ENCODE measurements at places on chromosomes 11 and 22.
A peak's percentile ranks its signal among the peaks of the same experiment; 100 is the strongest.

DNA sequence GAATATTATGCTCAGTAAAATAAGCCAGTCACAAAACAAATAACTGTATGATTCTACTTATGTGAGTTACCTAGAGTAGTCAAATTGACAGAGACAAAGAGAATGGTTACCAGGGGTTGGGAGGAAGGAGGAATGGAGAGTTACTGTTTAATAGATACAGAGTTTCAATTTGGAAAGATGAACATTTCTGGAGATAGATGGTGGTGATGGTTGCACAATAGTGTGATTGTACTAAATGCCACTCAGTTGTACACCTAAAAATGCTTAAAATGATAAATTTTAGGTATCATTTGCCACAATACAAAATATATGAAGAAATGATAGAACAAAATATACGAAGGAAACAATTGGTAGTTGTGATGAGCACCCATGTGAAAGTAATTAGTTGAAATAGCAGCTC is 43.4 kb downstream of the PDHX start:
- DNase-seq, result no peak

DNA sequence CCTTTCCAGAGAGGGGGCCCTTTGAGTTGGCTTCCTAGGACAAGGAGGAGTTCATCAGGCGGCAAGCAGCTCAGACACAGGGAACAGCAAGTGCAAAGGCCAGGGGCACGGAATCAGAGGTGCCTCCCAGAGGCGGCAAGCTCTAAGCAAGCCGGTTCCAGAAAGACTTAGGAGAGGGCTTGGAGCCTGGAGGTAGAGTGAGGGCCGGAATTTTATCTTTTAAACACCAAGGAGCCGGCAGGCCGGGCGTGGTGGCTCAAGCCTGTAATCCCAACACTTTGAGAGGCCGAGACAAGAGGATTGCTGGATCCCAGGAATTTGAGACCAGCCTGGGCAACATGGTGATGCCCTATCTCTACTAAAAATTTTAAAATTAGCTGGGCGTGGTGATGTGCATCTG is 26.6 kb downstream of the FADD start:
- DNase-seq, result no peak

DNA sequence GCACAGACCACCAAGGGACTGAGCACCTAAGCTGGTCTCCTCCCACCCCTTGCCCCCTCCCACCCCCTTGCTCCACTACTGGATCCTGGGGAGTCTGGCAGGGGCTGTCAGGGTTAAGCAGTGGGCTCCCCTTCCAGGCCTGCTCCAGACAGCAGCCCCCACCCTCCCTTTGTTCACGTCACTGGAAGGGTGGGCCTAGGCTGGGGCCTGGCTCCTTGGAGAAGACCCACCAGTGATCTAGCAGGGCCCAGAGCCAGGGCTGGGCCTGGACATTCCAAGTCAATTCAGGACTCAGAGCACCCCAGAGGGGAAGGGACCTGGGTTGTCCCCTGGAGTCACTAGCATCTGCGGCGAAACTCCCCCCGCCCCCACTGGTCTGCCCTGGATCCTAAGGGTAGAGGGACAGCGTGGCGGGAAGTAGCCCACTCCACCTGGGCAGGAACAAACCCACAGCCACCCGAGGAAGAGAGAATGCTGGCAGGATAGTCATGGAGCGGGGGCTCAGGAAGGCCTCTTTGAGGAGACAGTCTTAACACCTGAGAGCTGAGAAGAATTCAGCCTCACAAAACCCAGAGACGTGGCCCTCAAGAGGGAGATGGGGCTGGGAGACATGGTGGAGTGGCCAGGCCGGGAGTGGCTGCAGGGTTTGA is 45.8 kb downstream of the IGLL1 start:
- DNase-seq, result no peak

- no peak for DNase-seq
Observed at GRCh38 chr11:26947379-26947844, 46.5 kb upstream of the FIBIN start.

- no peak for DNase-seq
Observed at GRCh38 chr11:122976734-122977469, 4.7 kb downstream of the BSX start.

DNA sequence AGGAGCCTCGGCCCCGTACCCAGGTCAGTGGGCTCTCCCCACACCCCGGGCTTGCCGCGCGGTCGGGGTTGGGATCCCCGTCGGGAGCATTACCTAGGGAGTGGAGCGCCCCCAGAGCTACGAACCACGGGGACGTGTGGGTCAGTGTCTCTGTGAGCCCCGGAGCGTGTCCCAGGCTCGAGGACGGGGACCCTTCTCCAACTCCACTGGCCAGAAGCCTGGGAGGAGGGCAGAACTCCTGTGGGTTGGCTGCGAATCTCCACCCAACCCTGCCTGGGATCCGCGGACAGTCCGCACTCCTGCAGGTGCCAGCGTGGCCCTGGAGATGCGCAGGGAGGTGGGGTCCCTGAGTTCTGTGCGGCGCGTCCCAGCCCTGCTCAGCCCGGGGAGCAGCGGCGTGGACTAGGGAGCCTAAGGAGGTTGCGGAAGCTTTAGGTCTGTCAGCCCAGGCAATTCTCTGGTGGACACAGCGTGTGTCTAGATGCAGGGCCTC is 346 bp downstream of the PPFIBP2 start:
- DNase-seq, result peak; percentile 22

GRCh38 chr11:107669191-107669740 is 42.6 kb downstream of the SLN start:
- DNase-seq, result no peak

GRCh38 chr22:47110817-47111443 is 348.5 kb downstream of the TBC1D22A start:
- DNase-seq, result no peak

- no peak for DNase-seq
Observed at GRCh38 chr11:84372381-84372950, 1086.3 kb upstream of the CCDC90B start.

- DNase-seq, result peak; percentile 57
Observed at GRCh38 chr22:41915035-41915785, at the start of gene SHISA8. SHISA8 (minus strand) TSS chr22:41915074; CDS start chr22:41914667, 407 bp downstream.

- no peak for DNase-seq
Observed at GRCh38 chr11:129251067-129251466, 58.9 kb upstream of the ARHGAP32 start.

DNA sequence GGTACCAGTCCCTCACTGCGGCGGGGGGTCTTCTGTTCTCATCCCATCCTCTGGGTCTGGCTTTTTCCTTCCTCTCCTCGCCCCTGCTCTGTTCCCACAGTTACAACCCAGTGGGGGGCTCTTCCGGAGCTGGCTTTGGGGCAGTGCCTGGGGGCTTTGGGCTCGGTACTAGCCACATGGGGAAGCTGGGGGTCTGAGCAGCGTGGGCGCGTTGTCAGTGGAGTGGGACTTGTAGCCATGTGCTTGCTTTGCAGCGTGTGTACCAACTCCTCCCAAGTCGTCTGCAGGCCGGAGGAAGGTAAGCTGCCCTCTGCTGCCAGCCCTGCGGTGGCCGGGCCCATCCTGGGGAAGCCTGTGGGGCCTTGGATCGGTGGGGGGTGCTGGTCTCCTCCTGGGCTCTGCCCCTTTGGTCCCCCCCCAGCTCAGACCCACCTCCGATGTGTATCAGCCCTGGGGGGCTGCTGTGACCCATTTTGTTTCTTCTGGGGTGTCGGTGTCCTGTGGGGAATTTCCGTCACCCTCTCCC is 17.5 kb downstream of the MUC2 start:
- no peak for DNase-seq

DNA sequence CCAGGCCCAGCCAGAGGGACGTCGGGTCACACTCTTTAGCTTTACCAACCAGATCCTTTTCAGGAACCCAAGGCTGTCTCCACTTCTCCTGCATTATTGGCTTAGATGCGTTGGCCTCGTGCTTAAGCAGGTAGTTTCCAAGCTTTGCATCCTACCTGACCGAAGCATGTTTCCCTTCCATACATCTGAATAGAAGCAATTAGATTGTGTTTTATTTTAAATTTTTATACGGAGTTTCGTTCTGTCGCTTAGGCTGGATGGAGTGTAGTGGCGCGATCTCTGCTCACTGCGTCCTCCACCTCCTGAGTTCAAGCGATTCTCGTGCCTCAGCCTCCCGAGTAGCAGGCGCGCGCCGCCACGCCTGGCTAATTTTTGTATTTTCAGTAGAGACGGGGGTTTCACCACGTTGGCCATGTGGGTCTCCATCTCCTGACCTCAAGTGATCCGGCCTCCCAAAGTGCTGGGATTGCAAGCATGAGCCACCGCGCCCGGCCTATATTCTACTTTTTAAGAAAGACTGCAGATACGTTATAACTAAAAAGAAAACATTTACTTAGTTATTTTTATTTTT is 677 bp downstream of the DYNC2H1 start:
- no peak for DNase-seq

- DNase-seq, result peak; percentile 63
Observed at GRCh38 chr11:96199563-96200025, 143.4 kb downstream of the MAML2 start.

- DNase-seq, result no peak
Observed at GRCh38 chr11:39149214-39149613, 2310.2 kb downstream of the LRRC4C start.

GRCh38 chr11:16070573-16070972 is 285.8 kb downstream of the SOX6 start:
- DNase-seq, result no peak

- peak; percentile 32 for DNase-seq
Observed at GRCh38 chr22:32723643-32724042, 77.9 kb upstream of the TIMP3 start.

Measured in stimulated activated CD4-positive, alpha-beta T cell treated with anti-CD3 and anti-CD28 coated beads, Interleukin-1b, Interleukin-23, amount 100 ng/mL, for 48 hours (primary cell).